ENCODE measurements at places on chromosomes 5 and 9. TPM values are rescaled to one million over a fixed set of nuclear protein-coding genes. Genes with fewer than 3 reads are reported as not detected.

FOXD4 gene
- not detected for total RNA-seq

SLC36A2 gene
- total RNA-seq, result not detected

FCHSD1 gene
- 61.1 TPM for total RNA-seq

GRCh38 chr5:15850939-15851341, 328.7 kb downstream of the MARCHF11 start:
- no peaks in the 10 kb centered on the region for H3K27me3 ChIP-seq
- H3K4me3 ChIP-seq, result no peak overlapping the region
- H3K36me3 ChIP-seq, result no peaks in the 10 kb centered on the region
- DNase-seq, result no peak

GRCh38 chr9:111825468-111826145, 30.9 kb upstream of the SHOC1 start:
- no peak overlapping the region for H3K4me3 ChIP-seq
- no peak for DNase-seq
- H3K4me1 ChIP-seq, result no peaks in the 10 kb centered on the region
- H3K36me3 ChIP-seq, result no peaks in the 10 kb centered on the region
- H3K27ac ChIP-seq, result no peak overlapping the region
- no peaks in the 10 kb centered on the region for H3K27me3 ChIP-seq

GRCh38 chr5:34978681-34979080, 49.3 kb downstream of the DNAJC21 start:
- H3K27me3 ChIP-seq, result peaks cover 10% of the 10 kb centered on the region
- no peak overlapping the region for H3K27ac ChIP-seq
- DNase-seq, result no peak
- no peak overlapping the region for H3K4me3 ChIP-seq
- H3K4me1 ChIP-seq, result no peaks in the 10 kb centered on the region
- peaks cover 3% of the 10 kb centered on the region for H3K36me3 ChIP-seq

DNA sequence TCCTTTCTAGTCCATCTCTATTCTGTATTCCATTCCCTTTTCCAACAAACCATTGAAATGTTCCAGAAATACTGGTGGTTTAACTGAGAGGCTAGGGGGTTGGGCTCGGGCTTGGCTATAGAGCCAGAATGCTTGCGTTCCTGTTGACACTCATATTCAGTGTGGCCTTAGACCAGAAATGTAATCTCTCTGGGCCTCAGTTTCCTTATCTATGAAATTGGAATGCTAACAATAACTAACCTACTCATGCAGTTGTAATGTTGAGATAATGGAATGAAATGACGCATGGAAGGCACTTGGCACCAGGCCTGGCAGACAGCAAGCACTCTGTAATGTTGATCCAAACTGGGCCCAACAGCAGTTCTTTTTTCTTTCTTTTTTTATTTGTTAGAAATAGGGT, 26.8 kb downstream of the JADE2 start:
- H3K27ac ChIP-seq, result no peak overlapping the region
- H3K27me3 ChIP-seq, result no peaks in the 10 kb centered on the region
- peaks cover 8% of the 10 kb centered on the region for H3K36me3 ChIP-seq
- DNase-seq, result no peak
- H3K4me3 ChIP-seq, result no peak overlapping the region

All from activated T-cell treated with anti-CD3 and anti-CD28 coated beads, Interleukin-2, amount 50 U/mL, for 72 hours (primary cell).